ENCODE measurements at places on chromosomes 12 and 14.

DNA sequence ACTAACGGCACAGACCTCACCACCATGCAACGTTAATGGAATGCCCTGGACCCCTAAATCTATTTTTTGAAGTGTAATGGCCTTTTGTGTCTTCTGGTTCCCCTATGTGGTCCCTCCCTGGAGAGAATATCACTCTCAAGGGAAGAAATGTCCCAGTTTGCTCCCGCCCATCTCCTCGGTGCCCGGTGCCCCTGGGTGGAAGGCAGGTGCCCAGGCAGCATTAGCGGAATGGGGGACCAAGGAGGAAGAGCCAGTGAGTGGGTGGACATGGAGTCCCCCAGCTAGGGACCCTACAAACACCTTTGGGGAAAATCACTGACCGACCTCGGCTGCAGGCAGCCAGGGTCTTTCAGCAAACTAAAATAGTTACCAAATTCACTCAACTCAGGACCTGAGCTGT is 212.1 kb upstream of the RTL1 start:
- DNase-seq, result no peak

GRCh38 chr12:109020796-109021380 is at the start of gene SVOP:
TSS of gene SVOP (minus strand) at chr12:109021068. CDS start at chr12:109020868, 200 bp downstream.
- DNase-seq, result no peak

DNA sequence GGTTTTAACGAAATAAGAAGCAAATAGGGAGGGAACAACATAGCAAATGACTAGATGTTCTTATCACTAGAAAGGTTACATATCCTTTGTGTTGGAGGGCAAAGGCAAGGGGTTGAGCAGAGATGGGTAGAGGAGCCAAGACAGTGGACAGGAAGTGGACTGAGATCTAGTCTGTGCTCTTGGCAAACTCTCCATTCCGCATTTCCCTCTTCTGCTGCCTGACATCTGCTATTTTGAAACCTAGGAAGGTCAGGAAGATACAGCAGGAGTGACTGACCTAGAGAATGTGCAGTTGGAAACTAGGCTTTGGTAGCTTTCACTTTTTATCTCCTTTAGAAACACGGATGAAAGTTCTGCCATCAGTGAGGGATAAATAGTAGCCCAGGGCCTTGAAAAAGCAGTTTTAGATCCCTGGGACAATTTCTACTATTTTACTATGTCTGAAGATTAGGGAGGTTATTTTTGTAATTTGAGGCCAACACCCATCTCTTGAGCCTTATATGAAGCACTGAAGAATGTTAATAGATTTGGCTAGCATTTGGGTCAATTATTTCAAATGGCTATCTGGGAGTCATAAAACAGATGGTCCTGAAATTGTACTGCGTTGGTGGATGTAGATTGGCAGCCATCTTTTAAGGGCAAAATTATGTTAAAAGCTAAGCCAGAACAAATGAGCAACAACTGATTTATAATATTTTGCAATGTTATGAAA is 410.3 kb downstream of the PCNX1 start:
- DNase-seq, result no peak

DNA sequence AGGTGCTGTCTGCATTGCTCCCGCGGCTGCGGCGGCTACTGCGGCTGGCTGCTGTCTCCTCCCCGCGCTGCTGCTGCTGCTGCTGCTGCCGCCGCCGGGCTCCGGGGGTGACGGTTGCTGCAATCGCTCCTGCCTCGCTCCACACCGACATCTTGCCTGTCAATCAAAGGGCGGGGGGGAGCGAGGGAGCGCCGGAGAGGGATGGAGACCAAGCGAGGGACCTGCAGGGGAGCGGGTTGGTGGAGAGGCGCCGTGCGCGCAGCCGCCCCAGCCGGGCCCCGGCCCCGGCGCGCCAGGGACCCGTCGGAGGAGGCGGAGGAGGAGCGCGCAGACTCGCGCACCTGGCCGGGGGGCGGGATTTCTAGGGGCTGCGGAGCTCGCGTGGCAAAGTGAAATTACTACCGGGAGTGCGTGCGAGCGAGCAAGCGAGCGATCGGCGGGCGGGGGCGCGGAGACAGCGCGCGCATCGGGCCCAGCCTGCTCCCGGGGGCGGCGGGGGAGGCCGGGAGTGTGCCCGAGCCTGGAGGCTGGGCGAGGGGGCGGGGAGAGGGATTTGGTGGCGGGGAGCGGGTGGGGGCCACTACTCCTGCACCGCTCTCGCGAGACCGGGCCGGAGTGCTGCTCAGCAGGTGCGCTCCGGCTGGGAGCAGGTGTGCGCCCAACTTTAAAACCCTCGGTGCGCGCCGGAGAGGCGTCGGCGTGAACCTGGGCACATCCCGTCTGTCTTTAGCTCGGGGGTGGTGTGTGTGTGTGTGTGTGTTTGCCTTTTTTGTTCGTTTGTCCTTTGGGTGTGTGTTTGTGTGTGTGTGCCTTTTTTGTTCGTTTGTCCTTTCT is at the start of gene KSR2:
KSR2 (minus strand) TSS at position 165 of the 834 bp plus-strand sequence. CDS start 735 bp downstream, outside the sequence.
- DNase-seq, result peak; percentile 21

- DNase-seq, result no peak
Measured at GRCh38 chr12:51428256-51428655, 3.6 kb downstream of the SLC4A8 start.

GRCh38 chr12:7450667-7451066 is 6.7 kb upstream of the CD163L1 start:
- DNase-seq, result no peak

DNA sequence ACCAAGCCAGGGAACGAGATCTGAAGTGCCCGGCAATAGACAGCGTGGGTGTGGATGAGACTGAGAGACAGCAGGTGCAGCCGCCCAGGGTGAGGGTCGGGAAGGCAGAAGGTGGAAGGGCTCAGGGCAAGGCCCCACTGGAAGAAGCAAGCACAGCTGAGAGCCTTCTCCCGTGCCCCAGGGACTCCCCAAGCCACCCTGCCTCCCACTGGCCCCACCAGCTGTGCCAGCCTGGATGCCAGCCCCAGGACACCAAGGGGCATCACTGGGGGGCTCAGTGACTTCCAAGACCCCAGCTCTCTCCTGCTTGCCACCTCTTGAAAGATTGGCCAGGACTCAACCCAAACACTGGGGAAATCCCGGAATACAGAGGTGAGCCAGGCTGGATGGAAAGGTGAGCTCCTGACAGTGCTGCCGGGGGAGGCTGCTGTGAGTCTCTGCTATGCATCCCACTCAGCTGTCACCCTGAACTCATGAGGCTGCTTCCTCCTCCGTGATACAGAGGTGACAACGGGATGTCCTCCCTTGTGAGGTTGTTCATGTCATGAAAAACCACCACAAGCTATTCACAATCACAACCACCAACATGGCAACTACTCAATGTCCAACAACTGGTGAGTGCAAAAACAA is 13.8 kb downstream of the TESC start:
- no peak for DNase-seq

DNA sequence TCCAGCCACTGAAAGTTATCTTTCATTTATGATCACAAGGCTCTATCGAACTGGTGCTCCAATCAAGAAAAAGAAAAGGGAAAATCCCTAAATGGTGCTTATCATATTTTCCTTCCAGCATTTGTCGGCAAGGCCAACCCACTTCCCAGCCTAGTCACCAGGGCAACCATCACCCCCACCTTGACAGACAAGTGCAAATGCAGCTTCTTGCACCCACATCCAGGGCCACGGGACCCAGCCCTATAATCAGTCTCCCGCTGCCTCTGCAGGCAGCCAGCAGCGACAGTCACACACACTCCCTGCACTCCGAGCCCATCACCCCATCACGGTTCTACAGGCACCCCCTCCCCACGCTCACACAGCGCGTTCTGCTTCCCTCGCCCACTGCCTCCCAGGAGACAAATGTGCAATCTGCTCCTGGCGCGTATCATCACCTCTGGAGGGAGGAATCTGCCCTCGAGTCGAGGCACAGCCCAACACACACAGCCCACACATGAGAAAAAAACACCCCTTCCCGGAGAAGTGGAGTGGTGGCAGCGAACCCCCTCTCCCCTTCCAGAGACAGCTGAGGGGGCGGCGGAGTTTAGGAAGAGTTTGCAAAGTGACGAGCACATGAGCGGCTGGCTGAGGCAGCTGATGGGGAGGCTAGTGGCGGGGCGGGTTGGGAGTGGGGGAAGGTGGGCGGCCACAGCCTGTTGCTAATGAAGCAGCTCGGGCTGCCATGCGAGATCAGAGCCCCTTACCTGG is 9.3 kb upstream of the PPP4R4 start:
- no peak for DNase-seq

DNA sequence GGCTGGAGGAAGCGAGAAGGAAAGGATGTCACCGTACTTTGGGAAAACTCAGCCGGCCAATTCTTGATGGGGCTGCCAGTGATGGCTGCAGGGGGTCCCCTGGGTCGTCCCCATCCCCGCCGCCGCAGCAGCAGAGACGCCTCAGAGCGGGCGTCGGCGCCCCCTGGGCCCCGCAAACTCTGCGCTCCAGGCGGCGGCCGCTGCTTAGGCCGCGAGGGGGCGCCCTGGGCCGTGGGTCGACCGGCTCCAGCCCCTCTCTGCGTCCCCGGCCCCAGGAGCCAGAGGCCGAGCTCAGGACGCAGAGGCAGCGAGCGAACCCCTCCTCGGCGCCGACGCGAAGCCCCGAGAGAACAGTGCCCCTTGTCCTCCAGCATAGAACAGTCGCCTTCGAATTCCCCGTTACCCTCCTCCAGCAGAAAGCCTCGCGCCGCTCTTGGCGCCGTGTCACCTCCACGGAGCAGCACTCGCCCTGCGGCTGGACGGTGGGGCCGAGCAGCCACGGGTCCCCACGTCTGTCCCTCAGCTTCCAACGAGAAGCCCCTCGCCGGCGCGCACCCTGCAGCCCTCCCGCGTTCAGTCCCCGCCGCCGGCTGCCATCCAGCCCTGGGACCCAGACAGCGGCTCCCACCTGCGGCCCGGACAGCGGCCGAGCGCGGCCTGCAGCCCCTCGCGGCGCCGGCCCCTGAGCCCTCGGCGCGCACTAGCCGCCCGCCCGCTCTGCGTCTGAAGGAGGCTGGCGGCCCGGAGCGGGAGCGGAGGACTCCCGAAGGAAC is 106.6 kb downstream of the PRICKLE1 start:
- DNase-seq, result peak; percentile 20

DNA sequence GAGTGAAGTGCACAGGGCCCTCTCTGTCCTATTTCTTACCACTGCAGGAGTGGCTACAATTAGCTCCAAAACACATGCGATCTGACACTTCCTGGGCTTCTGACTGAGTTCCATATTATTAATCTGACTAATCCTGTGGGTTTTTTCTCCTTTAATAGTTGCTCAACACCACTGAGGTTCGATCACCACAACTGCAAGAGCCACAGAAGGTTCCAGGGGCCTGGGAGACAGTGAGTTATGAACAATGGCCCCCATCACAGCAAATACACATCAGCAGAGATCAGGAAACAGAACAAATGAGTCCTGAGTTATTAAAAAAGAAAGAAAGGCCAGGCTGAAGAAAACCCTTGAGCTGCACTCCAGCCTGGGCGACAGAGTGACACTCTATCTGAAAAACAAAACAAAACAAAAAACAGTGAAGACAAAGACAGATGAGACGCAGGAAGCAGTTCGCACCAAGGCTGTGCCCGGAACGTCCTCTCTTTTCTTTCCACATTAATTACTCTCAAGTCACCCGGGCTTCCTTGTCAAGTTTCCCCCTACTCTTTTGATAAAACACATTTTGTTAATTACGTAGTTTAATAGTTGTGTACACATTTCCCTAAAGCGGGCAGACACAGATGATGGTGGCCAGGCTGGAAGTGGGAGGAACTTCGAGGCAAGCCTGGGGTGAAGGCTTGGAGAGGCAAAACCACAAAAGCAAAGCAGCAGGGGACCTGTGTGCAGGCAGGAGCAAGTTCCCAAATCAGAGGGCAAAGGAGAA is 42.7 kb downstream of the CDC42BPB start:
- DNase-seq, result no peak

GRCh38 chr14:36426836-36427235 is 93.2 kb downstream of the NKX2-1 start:
- DNase-seq, result no peak

- DNase-seq, result no peak
Measured at GRCh38 chr14:59803052-59803540, 67.5 kb downstream of the RTN1 start.
